ENCODE measurements at places on chromosomes 12 and 14.

DNA sequence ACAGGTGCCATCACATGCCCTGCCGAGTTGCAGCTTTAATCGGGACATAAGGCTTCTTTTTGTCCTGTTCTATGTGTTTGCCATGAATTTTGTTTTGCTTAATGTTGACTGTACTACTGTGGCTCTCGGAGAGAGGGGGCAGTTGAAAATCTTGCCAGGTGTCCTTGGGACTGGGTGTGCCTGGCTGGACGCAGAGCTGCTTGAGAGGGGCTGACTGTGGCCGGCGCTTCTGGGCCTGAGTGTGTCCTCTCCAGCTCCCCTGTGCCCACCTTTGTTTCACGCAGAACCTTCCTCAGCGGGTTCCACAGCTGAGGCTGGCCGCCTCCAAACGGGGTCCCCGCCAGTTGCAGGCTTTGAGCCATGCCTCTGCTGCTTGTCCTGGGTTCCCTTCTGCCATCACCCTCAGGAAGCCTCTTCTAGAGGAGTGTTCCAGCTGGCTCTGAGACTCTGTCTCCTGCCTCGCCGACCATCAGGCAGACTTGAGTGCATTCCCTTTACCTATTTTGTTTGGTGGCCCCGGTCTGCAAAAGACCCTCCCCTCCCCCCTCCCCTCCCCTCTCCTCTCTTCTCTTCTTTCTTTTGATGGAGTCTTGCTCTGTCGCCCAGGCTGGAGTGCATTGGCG is 49.7 kb downstream of the DDX51 start:
- no peak for DNase-seq

DNA sequence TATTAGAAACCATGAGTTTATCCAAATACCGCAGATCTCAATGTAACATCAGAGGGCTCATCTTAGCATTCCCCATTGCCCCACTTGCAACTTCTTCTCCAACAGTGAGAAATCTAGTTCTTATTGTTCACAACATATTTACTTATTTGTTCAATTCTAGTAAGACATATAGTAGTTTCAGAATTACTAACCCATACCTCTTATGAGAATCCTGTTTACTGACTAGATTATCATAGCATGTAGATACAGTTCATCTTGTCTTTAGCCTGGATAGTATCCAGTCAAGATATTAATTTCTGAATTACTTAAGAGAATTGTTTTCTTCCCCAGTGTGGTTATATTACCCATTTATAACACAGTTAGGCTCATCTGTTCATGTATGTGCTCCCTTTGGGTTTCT is 80.6 kb downstream of the NIN start:
- no peak for DNase-seq

GRCh38 chr14:98364961-98365360 is 907.0 kb downstream of the BCL11B start:
- DNase-seq: no peak

DNA sequence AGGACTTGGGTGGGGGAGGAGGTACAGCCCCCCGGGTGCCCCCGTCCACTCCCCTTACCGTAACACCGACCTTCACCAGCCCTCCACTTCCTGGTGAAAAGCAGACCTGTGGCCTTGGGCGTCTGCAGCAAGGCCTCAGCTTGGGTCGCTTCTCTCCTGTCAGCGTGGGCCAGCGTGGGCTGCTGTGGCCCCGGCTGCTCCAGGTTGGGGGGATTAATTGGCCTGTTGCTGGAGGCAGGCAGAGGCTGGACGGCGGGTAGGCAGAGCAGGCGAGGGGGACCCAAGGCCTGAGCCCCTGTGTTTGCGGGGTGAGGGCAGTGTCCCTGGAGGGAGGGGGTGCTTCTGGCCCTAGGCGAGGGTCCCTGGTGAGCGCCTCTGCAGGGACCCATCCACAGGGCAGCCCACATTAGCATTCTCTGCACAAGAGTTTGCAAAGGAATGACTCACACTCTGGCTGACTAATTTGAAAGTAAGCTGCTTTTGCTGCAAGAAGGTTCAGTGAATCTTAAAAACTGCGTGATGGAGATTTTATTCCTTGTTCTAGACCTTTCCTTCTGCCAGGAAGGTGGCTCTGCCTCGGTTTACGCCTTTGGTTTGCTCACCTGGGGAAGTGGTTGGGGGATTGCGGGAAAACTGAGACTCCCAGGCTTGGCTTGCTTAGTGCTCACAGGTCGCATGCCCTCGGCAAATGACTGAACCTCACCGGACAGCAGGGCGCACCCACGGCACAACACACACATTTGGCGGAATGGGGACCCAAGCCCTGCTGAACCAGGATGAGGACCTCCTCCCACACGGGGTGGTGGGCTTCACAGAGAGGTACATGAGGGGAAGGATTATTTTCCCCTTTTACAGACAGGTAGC is 37.9 kb upstream of the DLK1 start:
- DNase-seq: peak; percentile 34

- DNase-seq: no peak
These were observed 46.0 kb downstream of the PHLDA1 start for GRCh38 chr12:75985566-75985965.

DNA sequence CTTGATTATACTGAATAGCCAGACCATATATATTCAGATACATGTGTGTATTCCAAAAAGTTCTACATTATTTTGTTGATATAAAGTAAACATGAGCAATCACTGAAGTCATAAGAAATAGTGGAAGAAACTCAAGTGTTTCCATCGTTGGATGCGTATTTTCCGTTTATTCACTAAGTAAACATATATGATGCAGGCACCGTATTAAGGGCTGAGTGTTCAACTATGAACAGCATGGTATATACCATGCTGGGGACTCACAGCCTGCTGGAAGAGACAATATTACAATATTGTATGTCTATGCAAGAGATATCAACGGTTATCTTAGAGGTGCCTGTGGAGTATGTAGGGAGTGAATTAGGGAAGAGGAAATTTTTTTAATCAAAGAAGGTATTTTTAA is 1.2 kb downstream of the PYROXD1 start:
- no peak for DNase-seq

- no peak for DNase-seq
These were observed 161.3 kb upstream of the FAR2 start for GRCh38 chr12:28987538-28988324.

GRCh38 chr14:75660238-75660629 is 442 bp downstream of the ERG28 start:
- DNase-seq: no peak

GRCh38 chr14:31781578-31781977 is 220.4 kb downstream of the NUBPL start:
- no peak for DNase-seq

DNA sequence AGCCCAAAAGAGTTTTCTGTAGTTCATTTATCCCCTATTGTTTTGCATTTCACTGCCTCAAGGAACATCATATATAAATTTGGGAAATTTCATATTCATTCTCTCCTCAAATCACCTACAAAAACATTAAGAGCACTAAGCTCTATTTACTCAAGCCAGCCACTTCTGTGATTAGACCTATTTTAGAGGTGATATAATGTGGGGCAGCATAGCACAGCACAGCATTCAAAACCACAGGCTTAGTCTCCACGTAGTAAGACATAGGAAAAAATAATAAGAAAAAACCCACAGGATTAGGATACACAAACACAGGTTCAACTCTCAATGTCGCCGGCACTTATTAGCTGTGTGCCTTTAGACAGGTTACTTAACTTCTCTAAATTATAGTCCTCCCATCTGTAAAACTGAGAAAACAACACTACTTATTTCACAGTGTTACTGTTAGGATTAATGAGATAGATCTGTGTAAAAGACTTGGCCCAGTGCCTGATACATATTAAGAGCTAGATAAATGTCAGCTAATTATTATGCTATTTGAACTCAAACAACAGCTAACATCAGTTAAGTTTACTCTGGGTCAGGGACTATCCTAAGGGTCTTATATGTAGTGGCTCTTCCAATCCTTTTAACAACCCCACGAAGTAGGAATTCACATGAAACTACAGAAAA is 20.3 kb downstream of the DCAF5 start:
- DNase-seq: no peak

- no peak for DNase-seq
These were observed 210.5 kb downstream of the FOXN3 start for GRCh38 chr14:89206389-89207031.

DNA sequence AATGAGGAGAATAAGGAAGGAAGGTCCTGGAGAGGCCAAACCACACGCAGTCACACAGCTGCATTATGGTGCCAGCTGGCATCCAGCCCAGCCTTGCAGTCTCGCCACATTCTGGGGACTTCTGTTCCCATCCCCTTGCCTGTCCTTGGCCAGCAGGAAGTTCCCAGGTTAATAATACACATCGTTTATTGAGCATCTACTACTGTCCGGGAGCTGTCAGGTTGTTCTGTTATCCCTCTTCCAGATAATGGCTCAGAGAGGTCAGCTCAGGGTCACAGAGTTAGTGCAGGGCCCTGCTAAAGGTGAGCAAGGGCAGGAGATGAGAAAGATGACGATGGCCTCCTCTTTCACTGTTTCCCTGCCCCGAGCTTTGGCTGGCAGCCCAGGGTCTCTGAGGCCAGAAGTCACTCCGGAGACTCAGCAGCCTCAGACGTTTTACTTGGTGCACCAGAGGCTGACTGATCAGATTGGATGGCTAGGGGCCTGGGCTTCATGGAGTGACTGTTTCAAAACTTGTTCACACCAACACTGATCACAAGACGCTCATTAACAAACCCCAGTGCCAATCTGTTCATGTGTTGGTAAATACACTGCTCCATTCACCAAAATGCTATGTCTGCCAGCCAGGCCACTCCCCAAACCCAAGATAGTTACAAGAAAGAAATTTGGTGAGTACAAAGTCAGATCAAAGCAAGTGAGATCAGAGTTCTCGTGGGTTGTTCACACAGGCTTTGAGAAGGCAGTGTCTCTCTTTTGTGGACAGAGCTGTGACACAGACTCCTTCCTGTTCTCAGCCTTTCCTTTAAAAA is 79.2 kb downstream of the B4GALNT3 start:
- DNase-seq: no peak

DNA sequence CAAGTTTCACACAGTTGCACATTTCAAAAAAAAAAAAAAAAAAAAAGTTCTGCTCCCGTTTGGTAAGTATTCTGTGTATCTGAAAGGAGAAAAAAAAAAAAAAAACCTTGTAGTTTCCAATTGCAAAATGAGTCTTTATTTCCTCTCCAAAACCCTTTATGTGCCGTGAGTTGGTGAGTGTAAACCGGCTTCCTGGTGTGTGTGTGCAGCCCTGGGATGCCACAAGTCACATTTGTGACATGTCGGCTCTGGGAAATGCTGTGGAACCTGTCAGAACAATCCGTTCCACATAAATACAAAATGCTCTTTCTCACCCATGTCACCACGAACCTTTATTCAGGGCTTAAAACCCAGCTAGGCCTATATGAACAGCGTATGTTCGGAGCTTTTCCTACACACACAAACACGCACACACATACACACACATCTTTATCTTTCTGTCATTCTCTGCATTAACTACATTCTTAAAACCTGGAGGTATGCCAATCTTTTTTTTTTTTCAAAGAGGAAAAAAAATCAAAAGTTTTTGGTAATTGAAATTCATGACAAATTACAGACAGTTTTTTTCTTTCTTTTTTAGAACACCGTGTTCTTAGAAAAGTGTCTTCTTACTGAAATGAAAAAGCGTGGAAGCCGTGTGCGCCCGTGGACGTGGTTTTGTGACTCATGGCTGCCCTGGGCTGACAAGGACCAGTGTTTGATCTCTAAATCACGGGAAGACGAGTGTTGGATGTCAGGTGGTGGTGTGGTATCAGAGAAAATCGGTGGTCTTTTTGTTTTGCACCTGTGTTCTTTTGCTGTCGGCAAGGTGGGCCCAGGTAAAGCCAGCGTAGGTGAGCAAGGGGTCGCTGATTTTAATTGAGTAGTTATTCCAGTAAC is 612.0 kb downstream of the VRK1 start:
- no peak for DNase-seq

- no peak for DNase-seq
These were observed 80.4 kb upstream of the DIO3 start for GRCh38 chr14:101480747-101481530.

DNA sequence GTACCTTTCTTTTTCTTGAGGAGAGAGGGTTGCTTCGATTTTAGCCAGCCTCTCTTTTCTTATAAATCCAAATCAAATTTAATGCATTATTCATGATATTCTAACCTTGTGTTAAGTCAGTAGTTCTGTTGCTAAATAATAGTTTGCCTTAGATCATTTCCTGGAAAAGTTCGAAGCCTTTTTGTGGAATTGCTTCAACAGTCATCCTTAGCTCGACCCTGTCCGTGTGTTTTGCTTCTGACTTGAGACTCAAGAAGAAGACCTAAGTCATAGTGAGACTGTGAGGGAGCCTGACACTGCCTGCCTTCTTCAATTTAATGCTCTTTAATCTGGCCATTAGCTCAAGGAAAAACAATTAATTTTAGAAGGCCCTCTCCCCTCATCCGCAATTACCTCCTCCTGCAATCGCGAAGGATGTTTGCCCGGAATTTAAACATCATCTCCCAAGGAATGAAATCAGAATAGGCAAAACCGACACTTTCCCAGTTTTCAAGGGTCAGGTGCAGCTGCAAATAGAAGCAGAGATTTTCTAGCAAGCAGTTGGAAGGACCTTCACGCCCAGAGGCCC is 453 bp upstream of the SLC4A8 start:
- DNase-seq: no peak

- DNase-seq: no peak
These were observed 1002.5 kb downstream of the AACS start for GRCh38 chr12:126067626-126068329.

DNA sequence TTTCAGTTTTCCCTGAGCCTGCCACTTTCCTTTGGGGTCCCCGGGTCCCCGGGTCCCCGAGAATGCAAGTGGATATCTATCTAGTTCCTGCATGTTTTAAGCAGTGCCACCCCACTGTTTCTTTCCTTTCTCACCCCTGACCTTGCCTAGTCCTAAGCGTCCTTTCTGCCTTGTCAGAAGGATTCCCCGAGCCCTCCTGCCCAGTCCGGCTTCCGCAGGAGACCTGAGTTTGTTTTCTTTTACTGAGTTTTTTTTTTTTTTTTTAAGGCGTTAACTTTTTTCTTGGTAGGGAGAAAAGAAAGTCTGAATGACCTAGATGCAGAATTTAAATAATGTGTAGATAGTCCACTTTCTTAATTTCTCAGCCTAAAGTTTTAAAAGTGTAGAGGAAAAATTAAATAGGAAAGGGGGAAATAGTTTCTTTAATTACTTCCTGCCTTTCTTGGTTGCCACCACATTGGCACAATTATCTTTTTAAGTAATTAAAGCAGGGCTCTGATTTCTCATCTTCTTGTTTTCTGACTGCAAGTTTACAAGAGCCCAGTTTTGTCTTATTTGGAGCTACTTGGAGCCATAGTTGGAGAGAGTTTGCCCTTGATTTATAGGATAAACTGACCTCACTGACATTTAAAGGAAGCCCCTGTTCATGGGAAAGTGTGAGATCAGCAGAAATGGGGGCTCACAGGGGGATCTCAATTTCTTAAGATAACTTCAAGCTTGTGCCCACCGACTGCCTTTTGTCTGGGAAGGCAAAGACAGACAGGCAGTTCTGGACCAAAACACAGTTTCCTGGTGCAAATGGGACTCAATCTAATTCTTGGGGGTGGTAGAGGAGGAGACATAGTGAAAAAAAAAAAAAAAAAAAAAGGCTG is 2.9 kb downstream of the PAX9 start:
- DNase-seq: no peak

GRCh38 chr14:104924421-104925213 is at the start of gene PLD4:
Gene PLD4, plus strand, starts transcription at chr14:104924879. Its CDS starts 2,262 bp downstream, at chr14:104927141.
- no peak for DNase-seq

GRCh38 chr12:59744564-59744963 is 148.7 kb downstream of the SLC16A7 start:
- DNase-seq: no peak

- DNase-seq: no peak
These were observed 47.3 kb downstream of the PDE3A start for GRCh38 chr12:20415641-20416040.

GRCh38 chr14:36880276-36880675 is 218.6 kb downstream of the PAX9 start:
- DNase-seq: no peak
